Psoas muscle (tissue), 8 donors: ENCODE measurements at places on chromosomes 12 and 14. TPM values are rescaled to one million over a fixed set of nuclear protein-coding genes. Genes with fewer than 3 reads are reported as not detected.

GRCh38 chr12:10190558-10191388, 11.9 kb downstream of the TMEM52B start:
- DNase-seq, result peak; percentile 46

- no peak for DNase-seq
These were observed 3.9 kb downstream of the HEBP1 start for GRCh38 chr12:12996209-12996608.

DNA sequence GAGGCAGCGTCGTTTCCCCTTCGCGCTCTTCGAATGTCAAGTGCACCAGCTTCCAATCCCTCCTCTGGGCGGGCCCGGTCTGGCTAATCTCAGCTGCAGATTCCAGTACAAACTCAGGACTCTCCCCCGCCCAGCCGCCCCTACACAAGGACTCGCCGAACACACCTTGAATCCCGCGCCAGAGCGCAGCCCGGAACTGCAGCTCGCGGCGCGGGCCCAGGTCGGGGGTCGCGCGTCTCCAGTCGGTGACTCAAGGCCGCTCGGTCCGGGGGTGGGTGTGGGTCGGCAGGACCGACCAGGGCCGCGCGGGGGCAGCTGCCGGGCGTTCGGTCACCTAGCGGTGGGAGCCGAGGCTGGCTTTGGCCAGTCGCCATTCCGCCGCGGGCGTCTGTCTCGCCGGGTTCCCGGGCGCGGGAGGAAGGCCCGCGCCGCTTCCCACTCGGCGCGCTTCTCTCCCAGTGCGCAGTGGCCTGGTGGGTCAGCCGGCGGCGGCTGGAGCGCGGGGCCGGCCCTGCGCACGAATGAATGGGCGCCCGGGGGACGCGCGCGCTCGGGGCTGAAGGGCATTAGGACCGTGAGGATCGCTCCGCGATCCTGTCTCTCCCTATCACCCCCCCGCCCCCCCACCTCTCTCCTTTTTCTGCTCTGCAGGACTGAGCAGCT, at the start of gene GALNT16:
TSS of gene GALNT16 (plus strand) at position 632 of the 663 bp plus-strand sequence. CDS start 133 bp downstream, outside the sequence.
- peak; percentile 77 for DNase-seq

DNA sequence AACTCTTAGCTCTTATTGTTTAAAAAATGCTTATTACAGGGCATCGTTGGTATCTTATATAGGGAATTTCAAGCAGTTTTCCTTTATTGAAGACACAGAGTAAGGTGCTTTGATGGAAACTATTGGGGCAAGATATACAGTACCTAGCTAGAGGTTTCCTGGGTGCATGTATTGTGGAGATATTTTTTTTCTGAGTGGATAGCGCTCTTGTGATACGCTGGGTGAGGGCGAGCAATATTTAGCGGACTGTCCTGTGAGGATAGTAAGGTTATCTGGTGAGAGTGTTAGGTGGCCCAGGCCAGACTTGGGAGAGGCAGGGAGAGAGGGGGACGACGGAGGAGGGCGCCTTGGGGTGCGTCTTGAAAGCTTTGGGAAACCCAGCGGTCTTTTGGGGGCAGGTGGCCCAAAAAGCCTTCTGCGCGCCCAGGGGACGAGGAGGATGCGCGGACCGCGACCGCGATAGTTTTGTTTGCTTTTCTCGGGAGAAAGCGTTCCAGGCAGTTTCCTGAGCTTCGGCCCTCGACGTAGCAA, 596 bp upstream of the BICD1 start:
- no peak for DNase-seq

DNA sequence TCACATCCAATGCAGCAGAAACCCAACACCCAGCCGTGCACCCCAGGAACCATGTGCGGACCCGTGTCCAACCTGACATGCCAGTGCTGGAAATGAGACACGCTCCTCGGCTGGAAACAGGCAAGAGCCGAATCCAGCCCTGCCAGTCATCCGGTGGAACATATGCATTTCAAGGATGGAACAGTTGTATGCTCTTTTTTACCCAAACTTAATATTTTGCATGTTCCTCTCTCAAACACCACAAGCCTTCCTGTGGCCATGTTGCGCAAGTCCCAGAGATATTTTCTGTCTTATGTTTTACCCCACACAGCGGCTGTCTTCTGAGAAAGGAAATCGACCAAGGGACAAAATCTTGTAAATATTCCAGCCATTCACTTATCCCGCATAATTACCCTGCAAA, 196.9 kb downstream of the BCL11B start:
- no peak for DNase-seq

- DNase-seq, result no peak
These were observed 4.8 kb upstream of the NGDN start for GRCh38 chr14:23464700-23465099.

GRCh38 chr12:2094597-2094996, 41.8 kb downstream of the CACNA1C start:
- DNase-seq, result no peak

- no peak for DNase-seq
These were observed 186.9 kb upstream of the FLRT2 start for GRCh38 chr14:85342858-85343607.

DNA sequence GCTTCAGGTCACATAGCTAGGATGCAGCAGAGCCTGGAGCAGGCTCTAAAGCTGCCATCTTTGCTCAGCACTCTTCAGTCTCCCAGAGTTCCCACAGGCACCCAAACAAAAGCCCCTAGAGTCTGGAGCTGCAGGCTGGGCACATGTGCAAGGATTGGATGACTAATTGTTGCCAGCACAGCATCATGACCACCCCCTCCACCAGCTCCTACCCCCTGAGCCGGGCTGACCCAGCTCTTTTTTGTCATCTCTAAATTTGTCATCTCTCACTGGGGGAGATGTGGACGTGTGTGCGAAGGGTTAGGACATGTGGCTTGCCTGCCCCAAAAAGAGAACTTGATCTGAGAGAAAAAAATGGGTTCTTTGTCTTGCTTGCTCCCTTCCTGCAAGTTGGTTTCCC, 4.3 kb upstream of the MMP19 start:
- DNase-seq, result no peak

- DNase-seq, result no peak
These were observed at the start of gene NKX2-8 for GRCh38 chr14:36582011-36582873. Gene NKX2-8 (minus strand): TSS chr14:36582614. CDS start chr14:36582389, 225 bp downstream.

- DNase-seq, result no peak
These were observed 131.8 kb upstream of the MAP1LC3B2 start for GRCh38 chr12:116427200-116427930.

DNA sequence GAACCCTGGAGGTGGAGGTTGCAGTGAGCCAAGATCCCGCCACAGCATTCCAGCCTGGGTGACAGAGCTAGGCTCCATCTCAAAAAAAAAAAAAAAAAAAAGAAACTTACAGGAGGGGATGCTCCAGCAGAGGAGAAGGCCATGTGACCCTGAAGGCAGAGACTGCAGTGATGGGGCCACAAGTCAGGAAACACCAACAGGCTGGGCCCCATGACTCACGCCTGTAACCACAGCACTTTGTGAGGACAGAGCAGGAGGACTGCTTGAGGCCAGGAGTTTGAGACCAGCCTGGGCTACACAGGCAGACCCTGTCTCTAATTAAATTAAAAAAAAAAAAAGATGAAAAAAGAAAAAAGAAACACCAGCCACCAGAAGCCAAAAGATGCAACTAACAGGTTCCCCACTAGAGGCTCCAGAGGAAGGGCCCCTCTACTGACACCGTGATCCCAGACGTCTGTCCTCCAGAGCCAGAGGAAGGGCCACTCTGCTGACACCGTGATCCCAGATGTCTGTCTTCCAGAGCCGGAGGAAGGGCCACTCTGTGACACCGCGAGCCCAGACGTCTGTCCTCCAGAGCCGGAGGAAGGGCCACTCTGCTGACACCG, 9.1 kb upstream of the GLT1D1 start:
- no peak for DNase-seq

DNA sequence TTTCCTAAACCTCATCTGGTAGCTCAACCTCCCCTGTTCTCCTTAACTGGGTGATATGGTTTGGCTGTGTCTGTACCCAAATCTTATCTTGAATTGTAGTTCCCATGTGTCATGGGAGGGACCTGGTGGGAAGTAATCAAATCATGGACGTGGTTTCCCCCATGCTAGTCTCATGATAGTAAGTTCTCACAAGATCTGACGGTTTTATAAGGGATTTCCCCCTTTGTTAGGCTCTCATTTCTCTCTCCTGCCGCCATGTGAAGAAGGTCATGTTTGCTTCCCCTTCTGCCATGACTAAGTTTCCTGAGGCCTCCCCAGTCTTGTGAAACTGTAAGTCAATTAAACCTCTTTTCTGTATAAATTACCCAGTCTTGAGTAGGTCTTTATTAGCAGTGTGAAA, 19.5 kb downstream of the COX16 start:
- no peak for DNase-seq

- peak; percentile 68 for DNase-seq
These were observed 1.7 kb downstream of the SINHCAF start for GRCh38 chr12:31324116-31324844.

DNA sequence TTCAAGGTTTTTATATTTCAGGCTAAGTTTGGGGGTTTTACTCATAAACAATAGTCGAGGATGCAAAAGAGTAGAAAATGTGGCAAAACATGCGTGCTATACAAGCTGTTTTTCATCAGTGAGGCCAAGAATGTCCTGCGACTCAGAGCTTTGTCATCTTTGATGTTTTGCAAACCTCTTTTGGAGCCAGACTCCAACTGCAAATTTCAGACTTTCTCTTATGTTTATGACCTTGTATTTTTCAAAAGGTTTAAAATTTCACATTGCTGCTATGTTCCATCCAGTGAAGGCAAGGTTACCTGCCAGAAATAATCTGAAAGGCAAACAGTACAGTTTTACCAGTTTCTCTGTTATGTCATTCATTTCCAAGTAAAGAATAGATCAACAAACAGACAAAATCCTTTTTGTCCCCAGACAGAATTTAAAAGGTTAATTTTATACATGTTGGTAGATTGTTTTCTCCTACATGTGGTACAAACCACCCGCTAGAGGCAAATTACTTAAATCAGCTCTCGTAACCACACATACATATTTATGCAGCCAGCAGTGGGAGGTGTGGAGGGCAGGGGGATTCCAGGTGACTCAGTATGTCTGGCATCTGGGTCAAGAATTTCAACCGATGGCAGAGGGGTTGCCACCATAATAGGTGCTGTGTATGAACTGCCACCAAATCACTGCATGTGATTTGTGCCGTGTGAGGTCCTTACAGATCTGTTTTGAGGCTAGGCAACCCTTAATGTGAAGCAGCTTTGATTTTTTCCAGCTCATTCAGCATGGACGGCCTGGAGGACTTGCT, 119.8 kb upstream of the CPM start:
- DNase-seq, result no peak

DNA sequence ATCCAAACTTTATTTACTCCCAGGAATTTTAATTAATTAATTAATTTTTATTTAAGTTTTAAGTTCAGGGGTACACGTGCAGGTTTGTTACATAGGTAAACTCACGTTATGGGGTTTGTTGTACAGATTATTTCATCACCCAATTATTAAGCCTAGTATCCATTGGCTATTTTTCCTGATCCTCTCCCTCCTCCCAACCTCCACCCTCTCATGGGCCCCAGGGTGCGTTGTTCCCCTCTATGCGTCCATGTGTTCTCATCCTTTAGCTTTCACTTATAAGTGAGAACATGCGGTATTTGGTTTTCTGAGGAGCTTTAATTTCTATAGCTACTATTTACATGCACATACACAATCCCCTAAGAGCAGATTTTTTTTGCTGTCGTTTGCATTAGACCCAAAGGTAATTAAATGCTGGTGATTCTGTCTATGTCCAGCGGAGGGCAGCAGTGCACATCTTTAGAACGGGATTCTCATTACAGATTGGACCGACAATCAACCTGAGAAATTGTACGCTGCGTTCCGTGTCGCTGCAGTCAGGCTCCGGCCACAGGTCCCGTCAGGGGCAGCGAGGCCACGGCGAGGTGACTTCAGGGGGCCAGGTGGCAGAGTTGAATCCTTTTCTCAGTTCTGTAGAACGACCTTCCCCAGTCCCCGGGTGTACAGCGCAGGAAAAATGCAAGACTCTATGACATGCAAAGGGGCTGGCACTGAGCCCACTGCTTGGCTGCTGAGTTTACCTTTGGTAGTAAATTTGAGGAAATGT, 11.6 kb downstream of the TMEM30B start:
- DNase-seq, result peak; percentile 80

- DNase-seq, result no peak
These were observed 8.8 kb downstream of the A2M start for GRCh38 chr12:9106610-9107541.

DNA sequence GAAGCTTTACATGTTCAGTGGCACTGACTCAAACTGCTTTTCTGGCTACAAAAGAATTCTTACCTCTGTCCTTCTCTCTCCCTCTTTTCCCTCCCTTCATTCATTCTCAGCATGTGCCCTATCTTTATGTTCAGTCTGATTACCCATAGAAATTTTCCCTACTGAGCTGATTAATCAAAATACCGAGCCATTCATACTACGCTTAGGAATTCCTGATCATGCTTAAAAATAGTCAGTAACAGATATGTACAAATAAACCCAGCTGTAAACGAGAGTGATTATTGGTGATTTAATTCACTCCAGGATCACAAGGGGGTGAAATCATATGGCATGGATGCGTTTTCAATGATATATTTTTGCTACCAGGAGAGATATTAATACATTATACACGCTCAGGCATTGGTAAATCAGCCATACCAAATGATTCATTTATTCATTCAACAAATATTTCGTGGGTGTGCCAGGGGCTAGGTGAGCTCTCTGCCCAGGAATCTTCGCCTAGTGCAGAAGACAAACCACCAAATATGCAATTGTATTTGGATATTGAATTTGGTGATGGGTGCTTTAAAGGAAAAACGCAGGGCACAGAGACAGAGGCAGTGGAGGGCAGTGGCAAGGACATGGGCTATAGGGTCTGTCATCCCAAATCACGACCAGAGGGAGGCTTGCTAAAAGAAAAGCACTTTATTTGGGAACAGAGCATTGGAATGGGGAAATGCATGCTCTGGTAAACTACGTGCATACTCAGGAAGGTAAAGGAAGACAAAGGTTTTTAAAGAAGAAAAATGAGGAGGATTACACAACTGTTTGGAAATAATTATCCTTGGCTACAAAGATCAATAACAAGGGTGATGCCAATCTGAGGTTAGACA, 13.9 kb upstream of the VRK1 start:
- no peak for DNase-seq

GRCh38 chr12:119147847-119148448, 30.8 kb upstream of the HSPB8 start:
- no peak for DNase-seq

GRCh38 chr12:116263844-116264243, 13.6 kb downstream of the MED13L start:
- DNase-seq, result no peak

DNA sequence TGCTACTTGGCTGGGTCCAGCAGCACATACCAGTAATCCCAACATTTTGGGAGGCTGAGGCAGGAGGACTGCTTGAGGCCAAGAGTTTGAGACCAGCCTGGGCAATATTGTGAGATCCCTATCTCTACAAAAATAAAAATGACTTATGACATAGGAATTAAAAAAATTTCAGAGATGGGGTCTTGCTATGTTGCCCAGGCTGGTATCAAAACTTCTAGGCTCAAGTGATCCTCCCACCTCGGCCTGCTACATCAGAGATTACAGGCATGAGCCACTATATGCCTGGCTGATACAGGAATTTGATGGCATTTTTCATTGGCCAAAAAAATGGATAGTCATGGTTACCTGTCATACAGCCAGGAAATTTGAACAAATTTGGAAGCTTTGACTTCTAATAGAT, 54.6 kb downstream of the ZC3H14 start:
- DNase-seq, result no peak

- DNase-seq, result no peak
These were observed 11.7 kb upstream of the NFKBIA start for GRCh38 chr14:35416108-35416750.

CMTM5 gene
- not detected for total RNA-seq

DHRS7 gene
- 415 TPM for total RNA-seq

SPX gene
- 4.4 TPM for total RNA-seq

TAC3 gene
- total RNA-seq, result not detected

RPL10L gene
- not detected for total RNA-seq

NINJ2 gene
- 33.1 TPM for total RNA-seq

DACT1 gene
- total RNA-seq, result 3.0 TPM

AHNAK2 gene
- 1.3 TPM for total RNA-seq
